ENCODE measurements at places on chromosomes 2 and 18.

DNA sequence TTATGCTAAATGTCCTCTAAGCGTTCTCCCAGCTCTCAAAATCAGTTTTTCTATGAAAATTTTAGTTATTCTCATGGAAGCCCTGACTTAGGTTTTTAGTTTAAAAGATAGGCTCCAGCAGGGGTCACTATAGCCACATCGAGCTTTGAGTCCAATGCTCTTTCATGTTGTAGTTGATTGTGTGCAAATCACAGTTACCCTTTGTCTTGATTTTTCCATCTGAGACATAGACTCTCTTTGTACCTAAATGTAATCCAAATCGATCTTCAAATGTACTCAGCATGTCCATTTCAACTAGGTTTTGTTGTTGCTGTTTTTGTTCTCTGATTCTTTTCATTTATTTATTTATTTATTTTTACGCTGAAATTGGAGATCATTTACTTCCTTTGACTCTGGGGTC lies 26.4 kb upstream of the MSTN start:
- DNase-seq: no peak

GRCh38 chr18:32371384-32371783 lies 99.3 kb downstream of the GAREM1 start:
- no peak for DNase-seq

DNA sequence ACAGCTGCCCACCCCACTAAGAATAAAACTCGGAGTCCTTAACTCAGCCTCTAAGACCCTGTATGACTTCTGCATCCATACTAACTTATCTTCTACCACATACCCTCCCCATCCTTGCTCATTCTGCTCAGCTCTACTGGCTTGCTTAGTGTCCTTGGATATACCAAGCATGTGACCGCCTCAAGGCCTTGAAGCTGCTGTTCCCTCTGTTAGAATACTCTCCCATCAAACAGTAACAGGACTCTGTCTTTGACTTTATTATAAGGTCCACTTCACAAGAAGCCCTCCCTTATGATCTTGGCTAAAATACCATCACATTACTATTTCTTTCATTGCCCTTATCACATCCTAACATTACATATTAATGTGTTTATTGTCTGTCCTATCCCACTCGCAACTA lies 117.3 kb downstream of the DYM start:
- DNase-seq: no peak

GRCh38 chr2:17867133-17867532 lies 11.3 kb upstream of the KCNS3 start:
- no peak for DNase-seq

DNA sequence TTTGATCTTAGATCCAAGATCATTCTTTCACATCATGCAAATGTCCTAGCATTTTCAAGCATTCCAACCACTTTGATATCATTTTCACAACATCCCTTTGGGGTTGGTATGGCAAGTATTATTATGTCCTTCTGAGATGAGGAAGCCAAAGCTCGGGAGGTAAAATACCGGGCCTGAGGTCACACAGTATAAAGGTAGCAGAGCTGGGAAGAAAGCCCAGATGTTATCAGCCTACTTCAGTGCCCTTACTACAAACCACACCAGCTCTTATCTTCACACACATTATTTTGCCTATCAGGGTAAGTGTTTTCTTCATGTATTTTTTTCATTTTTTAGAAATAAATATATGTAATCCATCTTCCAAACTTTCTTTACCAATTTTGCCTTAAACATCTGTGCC lies 4.2 kb upstream of the B4GALT6 start:
- DNase-seq: no peak

- DNase-seq: no peak
These were observed 61.0 kb upstream of the CDKL4 start for GRCh38 chr2:39304729-39305128.

GRCh38 chr2:217953011-217953481 lies 49.7 kb downstream of the TNS1 start:
- no peak for DNase-seq

GRCh38 chr2:73651591-73652230 lies 9.5 kb upstream of the NAT8 start:
- DNase-seq: no peak

DNA sequence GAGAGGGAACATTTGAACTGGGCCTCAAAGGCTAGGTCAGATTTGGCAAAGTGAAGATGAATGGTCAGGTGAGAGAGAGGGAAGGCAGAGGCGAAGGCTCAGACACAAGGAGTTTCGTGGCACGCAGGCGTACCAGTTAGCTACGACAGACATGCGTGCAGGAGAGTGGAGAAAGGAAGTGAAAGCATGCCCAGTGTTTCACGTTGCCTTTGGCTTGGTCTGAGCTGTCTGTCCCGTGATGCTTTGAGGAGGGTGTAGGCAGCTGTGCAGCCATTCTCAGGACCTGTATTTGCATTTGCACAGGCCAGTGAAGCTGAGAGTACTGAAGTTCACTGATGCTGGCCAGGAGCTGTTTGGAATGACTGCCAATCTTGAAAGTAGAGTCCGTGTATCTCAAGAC lies 69.5 kb downstream of the HNRNPLL start:
- DNase-seq: no peak

DNA sequence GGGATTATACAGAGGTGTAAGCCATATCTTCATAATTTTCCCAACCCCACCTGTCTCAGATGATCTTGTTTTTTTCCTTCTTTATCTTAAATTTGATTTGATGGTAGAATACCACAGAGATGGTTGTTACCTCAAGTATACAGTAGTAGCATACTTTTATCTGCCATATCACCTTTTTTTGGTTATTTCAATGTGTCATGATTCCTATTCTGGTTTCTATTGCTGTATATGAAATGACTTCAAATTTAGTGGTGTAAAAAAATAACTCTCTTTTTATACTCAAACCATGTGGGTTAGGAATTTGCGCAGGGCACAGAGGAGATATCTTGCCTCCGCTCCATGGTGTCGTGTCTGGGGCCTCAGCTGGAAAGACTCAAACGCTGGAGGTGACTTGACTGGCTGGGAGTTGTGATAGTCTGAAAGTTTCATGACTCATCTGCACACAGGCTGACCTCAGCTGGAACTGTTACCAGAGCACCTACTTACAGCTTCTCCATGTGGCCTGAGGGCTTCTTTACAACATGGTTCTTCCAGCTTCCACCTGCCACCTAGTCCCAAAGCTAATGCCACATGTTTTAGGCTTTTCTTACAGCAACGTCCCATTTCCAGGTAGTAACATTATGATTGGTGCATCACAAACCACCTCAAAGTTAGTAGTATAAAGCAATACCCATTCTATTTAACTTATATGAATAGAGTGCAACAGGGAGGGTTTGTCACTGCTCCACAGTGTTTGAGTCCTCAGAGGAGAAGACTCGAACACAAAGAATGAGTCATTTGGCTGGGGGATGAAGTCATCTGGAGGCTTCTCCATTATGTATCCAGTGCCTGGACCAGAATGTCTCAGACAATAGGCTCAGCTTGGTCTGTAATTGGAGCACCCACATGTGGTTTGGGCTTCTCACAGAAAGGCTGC lies 82.3 kb upstream of the XPO1 start:
- DNase-seq: no peak

GRCh38 chr2:85413592-85414420 lies 3.6 kb upstream of the CAPG start:
- no peak for DNase-seq

GRCh38 chr18:59927246-59927825 lies 27.5 kb downstream of the PMAIP1 start:
- no peak for DNase-seq

DNA sequence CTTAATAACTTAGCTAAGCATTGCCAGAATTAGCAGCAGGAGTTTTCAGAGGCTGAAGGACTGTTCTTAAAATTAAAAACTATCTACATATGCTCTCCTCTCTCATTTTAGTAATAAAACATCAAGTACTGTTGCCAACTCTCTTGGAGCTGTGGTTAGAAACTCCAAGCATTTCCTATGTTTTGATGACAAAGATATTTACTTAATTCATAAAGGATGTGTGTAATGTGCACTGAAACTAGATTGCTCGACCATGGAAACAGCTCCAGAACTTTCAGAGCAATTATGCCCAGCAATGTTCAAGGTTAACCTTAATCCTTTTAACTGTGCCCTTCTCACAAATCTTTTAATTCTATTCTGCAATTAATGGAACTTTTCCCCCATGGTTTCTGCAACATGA lies 8.4 kb downstream of the GRP start:
- DNase-seq: no peak

- DNase-seq: no peak
These were observed 157.6 kb upstream of the NRP2 start for GRCh38 chr2:205524656-205525055.

DNA sequence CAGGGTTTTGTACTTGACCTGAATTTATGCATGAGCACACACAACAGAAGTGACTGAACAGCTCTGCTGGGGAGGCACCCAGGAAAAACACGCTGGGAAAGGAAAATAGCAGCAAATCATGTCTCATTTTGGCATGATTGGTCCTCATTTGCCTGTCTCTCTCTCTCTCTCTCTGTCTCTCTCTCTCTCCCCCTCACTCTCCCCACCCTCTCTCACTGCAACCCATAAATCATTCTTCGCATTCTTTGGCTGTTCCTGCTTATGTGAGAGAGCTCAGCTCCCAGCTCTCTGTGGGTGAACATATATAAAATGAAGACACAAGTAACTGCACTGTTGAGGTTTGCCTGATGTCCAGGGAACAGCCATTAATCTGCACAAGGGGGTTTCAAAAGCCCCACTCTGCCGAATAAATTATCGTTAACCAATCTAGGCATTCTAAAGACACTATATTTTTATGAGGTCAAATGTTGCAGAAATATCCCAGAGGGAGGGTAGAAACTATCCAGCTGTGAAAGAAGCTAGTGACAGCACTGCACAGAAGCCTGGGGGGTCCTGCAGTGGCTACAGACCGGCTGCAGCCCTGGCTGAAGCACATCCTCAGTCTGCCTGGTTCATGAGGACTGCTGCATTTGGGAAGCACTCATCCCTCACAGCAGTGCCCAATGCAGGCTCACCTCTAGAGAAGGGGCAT lies 260.3 kb downstream of the AFF3 start:
- DNase-seq: no peak

- DNase-seq: no peak
These were observed 993.9 kb upstream of the POU3F3 start for GRCh38 chr2:103860016-103860415.

DNA sequence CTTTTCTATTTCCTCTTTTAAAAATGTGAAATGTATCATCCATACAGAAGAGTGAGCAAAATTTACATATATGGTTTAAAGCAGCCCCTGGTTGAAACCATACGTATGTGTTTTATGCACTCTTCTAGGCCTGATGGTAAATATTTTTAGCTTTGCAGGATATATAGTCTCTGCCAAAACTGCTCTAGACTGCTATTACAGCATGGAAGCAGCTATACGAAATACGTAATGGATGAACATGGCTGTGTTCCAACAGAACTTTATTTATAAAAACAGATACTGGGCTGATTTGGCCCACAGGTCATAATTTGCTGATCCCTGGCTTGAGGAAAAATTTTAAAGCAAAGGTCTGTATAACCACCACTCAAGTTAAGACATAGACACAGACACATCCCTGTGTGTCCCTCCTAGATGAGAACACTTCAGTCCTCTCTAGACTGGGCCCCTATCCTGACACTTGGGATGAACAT lies 42.5 kb upstream of the ATP8B1 start:
- no peak for DNase-seq

DNA sequence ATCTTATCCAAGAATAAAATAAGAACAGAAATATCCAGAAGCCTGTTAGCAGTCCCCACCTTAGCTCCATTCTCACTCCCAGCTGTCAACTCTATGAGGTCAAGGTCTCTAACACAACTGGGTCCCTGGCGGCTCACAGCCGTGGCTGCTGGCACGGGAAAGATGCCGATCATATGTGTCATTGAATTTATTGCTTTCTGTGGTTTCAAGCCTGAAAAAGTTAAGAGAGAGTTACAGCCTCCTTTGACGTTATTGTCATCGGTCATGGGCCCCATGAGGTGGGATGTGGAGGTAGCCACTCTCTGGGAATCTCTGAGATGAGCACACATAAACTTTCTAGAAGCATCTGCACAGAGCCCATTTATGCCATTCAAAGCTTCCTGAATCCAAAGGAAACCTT lies 28.7 kb upstream of the CABLES1 start:
- no peak for DNase-seq

- no peak for DNase-seq
These were observed 148.0 kb downstream of the TTC32 start for GRCh38 chr2:19753818-19754217.

DNA sequence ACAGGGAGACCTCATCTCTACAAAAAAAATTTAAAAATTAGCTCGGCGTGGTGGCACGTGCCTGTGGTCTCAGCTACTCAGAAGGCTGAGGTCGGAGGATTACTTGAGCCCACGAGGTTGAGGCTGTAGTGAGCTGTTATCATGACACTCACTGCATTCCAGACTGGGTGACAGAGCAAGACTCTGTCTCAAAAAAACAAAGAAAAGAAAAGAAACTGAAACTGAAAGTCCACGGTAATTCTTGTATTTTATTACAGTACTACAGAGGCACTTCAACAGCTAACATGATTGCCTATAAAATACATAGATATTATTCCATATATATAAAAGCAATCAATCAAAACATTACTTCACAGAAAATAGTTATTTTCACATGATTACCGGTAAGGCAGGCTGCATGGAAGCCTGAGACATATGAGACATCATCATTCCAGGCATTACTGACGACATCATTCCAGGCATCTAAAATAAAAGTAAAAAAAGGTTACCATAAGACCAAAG lies 23.1 kb downstream of the PRPF40A start:
- DNase-seq: no peak

DNA sequence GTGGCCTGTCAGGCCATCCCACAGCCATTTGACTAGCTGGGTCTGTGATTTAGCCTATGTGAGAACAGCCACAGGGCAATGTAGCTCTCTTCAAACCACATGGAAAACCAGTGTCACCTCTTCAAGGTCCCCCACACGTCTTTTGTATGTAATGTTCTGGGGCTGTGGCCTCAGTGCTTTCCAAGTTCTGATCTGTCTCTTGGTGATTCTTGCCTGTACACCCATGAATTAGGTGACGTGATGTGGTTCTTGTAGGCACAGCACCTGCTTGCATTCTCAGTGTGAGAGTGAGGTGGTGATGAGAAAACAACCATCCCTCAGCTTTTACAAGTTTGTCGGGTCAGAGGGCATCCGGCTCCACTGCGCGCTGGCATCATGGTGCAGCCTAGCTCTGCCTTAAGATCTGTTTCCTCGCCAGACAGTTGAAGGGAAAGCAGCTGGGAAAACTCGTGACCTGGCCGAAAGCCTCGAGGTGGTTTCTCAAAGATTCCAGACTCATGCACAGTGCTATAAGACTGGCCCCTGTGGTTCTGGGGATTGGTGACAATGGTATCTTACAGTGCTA lies 125.8 kb downstream of the TANC1 start:
- DNase-seq: no peak

- no peak for DNase-seq
These were observed 33.9 kb downstream of the BMP10 start for GRCh38 chr2:68837164-68837860.

DNA sequence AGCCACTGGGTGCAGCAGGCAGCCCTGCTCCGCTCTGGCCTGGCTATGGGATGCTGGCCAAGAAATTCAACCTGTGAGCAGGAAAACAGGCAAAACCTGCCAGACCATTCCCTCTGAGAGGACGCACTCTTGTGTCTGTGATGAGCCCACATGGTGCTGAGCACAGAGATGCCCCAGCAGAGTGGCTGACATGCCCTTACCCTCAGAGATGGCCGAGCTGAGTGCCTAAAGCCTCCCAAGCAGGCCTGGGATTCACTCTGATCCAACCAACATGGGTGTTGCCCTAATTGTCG lies 34.3 kb upstream of the TAF1B start:
- DNase-seq: no peak

All from cerebellar nuclear complex (tissue), 1 donor.